ENCODE measurements at places on chromosomes 7 and 10. TPM values are rescaled to one million over a fixed set of nuclear protein-coding genes. Genes with fewer than 3 reads are reported as not detected.

- DNase-seq: no peak
Measured at GRCh38 chr7:40680657-40681056, 545.9 kb downstream of the SUGCT start.

DNA sequence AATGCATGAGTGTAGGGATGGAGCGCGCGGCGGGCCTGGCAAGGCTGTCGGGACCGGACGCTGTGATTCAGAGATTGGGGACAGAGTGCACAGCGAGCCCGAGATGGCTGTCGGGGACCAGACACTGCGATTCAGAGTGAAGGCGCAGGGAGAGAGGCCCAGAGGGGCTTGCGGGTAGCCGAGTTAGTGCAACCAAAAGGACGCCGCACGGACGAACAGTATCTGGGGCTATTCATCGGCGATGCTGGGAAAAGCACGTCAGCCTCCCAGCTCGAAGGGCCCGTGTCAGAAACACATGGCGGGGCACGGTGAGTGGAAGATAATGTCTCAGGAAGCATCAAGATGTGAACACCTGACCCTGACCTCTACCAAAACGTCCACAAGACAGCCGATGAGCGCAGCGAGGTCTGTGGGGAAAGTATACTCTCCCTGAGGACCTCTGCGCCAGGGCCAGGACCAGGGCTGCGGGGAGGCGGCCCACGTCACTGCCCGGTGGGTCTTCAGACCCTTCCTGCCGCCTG is 215.8 kb downstream of the ZMYND11 start:
- DNase-seq: no peak

DNA sequence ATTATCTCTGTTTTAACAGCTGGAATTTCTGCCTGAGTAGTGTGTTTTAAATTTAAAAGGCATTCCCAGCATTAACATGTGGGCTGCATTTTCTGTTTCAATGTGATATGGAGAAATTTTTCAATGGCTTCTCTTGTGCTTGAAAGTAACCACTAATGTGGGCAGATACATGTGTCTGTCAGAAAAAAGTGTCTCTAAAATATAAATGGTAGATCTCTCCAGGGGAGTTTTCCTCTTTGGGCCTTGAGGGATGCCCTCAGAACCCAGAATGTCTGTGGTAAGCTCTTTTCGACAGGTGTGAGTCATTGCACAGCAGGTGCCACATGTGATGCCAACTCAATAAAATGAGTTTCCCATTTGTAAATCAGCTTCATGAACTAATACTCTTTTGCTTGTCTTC is 221.1 kb downstream of the SEMA3E start:
- DNase-seq: no peak

- DNase-seq: no peak
Measured at GRCh38 chr7:5758286-5758685, 23.2 kb downstream of the RNF216 start.

- no peak for DNase-seq
Measured at GRCh38 chr7:26655781-26656180, 208.6 kb downstream of the SKAP2 start.

GRCh38 chr10:77320971-77321471 is 316.6 kb downstream of the KCNMA1 start:
- DNase-seq: no peak

The MRC1 gene
- total RNA-seq: not detected

Data from natural killer cell treated with Interleukin-12 subunit alpha and Interleukin-12 subunit beta and Interleukin-15 and Interleukin-18, amount 100 ng/mL, for 72 hours (primary cell).